ENCODE measurements at places on chromosomes 7 and 10.

DNA sequence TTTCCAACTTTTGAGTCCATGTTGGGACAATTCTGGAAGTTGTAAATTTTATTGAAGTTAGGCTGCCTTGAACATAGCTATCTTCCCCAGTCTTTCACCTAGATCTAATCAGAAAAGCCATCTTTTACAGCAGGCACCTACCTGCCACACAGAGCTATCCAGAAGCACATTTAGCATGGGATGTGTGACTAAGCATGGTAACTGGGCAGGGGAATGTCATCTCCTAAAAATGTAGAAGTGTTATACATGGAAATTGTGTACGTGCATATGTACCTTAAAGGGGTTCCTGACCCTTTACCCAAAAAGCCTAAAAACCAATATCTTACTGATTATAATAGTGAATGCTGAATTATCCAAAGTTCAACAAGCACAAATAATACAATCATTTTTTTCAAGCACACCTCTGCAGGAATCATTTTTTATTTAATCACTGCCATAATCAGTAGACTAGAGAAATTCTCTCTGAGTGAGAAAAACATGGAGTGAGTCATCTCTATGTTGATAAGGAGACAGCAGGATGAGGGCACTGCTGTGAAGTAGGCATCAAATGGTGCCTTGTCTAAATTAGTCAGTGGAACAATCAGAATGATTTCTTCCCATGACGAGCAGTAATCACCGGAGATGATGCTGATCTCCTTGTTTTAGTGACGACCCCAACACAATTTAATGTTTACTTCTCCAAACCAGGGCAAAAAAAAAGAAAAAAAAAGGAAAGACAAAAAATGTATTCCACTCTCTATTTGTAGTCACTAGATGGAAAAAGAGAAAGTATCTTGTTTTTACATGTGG is 75.9 kb downstream of the SORBS1 start:
- no peak for DNase-seq

GRCh38 chr10:91682912-91683311 is 50.0 kb upstream of the PPP1R3C start:
- DNase-seq, result no peak

DNA sequence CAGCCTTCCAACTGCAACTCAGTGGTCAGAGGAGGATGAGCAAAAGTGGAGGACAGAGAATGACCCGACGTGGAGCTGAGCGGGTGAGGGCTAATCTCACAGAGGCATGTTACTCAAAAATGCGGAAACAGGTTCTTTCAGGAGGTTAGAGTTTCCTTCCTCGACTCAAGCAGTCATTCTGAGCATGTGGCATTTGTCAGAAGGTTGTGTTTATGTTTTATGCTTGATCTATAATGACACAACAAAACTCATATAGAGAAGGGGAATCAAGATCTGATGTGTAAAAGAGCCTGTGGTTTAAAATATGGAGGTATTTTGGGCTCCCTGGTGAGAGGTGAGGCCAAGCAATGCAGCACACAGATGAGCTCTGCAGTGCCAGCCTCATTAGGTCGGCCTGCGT is 311.4 kb downstream of the ADARB2 start:
- no peak for DNase-seq

DNA sequence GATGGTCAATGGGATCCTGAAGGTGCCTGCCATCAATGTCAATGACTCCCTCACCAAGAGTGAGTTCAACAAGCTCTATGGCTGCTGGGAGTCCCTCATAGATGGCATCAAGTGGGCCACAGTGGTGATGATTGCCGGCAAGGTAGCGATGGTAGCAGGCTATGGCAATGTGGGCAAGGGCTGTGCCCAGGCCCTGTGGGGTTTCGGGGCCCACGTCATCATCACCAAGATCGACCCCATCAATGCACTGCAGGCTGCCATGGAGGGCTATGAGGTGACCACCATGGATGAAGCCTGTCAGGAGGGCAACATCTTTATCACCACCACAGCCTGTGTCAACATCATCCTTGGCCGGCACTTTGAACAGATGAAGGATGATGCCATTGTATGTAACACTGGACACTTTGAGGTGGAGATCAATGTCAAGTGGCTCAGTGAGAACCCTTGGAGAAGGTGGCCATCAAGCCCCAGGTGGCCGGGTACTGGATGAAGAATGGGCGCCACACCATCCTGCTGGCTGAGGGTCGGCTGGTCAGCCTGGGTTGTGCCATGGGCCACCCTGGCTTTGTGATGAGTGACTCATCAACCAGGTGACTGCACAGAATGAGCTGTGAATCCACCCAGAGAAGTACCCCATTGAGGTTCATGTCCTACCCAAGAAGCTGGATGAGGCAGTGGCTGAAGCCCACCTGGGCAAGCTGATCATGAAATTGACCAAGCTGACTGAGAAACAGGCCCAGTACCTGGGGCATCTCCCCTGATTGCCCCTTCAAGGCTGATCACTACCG is 63.0 kb upstream of the ANTXRL start:
- DNase-seq, result no peak

- no peak for DNase-seq
Measured at GRCh38 chr7:2824678-2825461, 19.2 kb downstream of the GNA12 start.

DNA sequence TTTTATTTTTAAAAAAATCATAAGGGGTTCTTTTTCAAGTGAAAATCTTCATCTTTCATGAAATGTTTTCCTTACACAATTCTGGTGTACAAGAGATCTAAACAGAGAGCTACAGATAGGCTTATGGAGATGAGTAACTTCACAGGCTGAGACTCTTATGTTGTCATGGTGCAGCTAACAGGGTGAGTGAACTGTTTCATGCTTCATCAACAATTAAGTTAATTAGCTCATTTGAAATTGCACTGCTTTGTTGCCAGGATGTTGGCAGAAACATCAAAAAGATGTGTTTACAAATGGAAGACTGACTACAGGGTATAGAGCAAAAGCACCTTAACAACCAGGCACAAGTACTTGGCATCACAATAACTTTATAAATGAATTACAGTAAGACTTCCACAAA is 230.8 kb downstream of the FOXP2 start:
- no peak for DNase-seq

DNA sequence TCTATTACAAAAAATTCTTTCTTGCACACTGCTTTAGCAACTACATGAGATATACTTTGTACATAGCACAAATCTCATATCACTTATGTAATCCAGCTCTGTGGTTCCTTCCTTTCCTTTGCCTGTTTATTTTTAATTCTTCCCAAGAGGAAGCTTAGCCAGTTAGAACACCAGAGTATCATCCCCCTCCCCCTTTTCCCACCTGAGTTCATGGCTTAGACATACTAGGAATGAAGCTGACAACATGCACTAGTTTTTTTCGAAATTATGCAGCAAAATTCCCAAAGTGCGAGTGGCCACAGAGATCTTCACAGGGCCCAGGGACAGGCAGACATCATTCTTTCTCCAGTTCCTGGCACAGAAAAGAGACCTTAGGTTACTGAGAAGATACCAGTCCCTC is 17.8 kb downstream of the CAV1 start:
- DNase-seq, result no peak

Data from BJ (cell line).